ENCODE measurements at places on chromosomes 4 and X.

GRCh38 chr4:129172181-129172580, 76.2 kb downstream of the C4orf33 start:
- DNase-seq = no peak

DNA sequence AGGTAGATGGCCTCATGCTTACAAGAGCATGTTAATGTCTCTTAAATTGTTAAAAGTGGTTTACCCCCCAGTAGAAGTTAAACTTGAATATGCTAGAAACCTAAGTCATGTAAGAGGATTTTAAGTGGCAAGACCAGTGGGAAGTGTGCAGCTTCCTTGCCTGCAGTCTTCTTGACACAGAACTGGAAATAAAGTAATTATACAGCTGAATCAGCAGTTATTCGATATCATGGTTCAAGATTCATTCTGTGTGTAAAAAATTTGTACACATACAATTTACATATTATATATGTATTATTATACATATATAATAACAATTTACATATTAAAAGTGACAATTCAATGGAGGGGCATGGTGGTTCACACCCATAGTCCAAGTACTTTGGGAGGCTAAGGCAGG, 24.1 kb downstream of the UGT2B4 start:
- DNase-seq = no peak

DNA sequence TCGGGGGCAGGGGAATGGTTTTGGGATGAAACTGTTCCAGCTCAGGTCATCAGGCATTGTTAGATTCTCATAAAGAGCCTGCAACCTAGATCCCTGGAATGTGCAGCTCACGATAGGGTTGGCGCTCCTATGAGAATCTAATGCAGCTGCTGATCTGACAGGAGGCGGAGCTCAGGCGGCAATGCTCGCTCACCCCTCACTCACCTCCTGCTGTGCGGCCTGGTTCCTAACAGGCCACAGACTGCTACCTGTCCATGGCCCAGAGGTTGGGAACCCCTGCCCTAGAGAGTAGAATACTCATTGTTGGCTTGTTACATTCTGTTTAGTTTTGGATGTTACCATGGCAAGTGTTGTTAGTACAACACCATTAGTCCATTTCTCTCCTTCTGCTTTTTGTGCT, 40.8 kb upstream of the STX18 start:
- DNase-seq = no peak

- DNase-seq = no peak
Measured at GRCh38 chrX:38618180-38618579, 56.8 kb downstream of the TSPAN7 start.
